ENCODE measurements at places on chromosomes 7 and 10.

DNA sequence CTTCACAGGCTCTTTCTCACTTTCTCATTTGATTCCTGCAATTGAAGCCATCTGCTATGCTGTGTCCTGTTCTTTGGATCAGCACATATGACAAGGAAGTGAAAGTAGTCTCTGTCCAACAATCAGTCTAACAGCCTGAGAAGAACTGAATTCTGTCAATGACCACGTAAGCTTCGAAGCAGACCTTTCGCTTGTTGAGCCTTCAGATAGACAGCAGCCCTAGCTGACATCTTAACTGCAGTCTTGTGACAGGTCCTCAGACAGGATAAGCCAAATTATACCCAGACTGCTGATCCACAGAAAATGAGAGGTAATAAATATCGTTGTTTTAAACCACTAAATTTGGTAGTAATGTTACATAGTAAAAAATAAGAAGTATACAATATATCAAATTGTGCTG, 691.0 kb upstream of the LRRTM3 start:
- no peak for DNase-seq

GRCh38 chr7:136677471-136678365, 190.7 kb upstream of the CHRM2 start:
- DNase-seq: peak; percentile 26

GRCh38 chr7:117777335-117778142, 95.7 kb downstream of the CTTNBP2 start:
- no peak for DNase-seq

GRCh38 chr7:36613031-36613614, 111.2 kb downstream of the AOAH start:
- no peak for DNase-seq

DNA sequence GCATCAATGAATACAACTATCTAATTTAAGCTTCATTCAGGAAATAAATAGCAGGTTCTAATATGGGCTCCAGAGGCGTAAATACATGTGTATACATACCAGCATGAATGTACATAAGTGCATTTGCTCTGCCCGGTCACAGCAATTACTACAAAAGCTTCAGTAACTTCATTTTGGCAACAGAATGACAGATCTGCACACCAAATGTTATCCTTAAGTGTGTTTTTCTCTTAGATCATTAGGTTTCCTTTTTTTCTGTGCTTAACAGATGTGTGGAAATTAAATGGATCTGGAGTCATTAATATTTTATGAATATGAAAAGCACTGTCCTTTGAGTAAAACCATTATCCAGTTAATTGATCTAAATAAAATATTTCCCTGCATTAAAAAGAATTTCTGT, 159.0 kb upstream of the MEOX2 start:
- no peak for DNase-seq

- DNase-seq: peak; percentile 39
Measured at GRCh38 chr7:35035511-35035961, 1.7 kb downstream of the DPY19L1 start.

DNA sequence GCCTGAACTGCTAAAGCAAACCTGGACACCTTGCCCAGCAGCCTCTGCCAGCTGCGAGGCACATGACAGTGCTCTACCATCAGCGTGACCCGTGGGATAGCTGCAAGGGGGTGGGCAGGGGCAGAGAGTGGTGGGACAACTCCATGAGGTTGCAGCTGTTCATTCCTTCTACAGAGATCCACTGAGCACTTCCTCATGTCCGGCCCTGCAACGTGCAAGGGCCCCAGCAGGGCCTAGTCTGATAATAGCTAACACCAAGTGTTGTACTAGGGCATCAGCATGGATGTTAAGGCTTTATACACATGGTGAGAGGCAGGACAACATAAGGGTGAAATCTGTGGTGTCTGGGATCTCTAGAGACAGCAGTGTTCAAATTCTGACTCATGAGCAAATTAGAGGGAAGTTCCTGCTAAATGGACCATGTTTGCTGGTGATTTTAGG, 14.3 kb downstream of the NOD1 start:
- no peak for DNase-seq

- DNase-seq: no peak
Measured at GRCh38 chr10:4067931-4068561, 283.0 kb upstream of the KLF6 start.

GRCh38 chr7:80082213-80082612, 52.4 kb upstream of the GNAI1 start:
- DNase-seq: no peak

GRCh38 chr10:35191523-35191922, 64.9 kb downstream of the CREM start:
- DNase-seq: no peak

GRCh38 chr7:67518580-67518979, 521.9 kb downstream of the TYW1 start:
- no peak for DNase-seq

GRCh38 chr7:127961786-127962453, 69.3 kb downstream of the LRRC4 start:
- DNase-seq: no peak

DNA sequence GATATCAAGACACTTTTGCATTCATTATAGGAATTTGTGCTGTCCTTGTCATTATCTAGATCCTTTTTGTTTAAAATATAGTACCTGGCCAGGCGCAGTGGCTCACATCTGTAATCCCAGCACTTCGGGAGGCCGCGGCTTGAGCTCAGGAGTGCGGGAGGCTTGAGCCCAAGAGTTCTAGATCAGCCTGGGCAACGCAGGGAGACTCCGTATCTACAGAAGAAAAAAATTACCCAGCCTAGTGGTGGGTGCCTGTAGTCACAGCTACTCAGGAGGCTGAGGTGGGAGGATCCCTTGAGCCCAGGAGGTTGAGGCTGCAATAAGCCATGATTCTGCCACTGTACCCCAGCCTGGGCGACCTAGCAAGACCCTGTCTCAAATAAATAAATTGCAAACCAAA, 621 bp upstream of the MORN4 start:
- no peak for DNase-seq

- DNase-seq: no peak
Measured at GRCh38 chr10:21010615-21011014, 113.5 kb upstream of the NEBL start.

DNA sequence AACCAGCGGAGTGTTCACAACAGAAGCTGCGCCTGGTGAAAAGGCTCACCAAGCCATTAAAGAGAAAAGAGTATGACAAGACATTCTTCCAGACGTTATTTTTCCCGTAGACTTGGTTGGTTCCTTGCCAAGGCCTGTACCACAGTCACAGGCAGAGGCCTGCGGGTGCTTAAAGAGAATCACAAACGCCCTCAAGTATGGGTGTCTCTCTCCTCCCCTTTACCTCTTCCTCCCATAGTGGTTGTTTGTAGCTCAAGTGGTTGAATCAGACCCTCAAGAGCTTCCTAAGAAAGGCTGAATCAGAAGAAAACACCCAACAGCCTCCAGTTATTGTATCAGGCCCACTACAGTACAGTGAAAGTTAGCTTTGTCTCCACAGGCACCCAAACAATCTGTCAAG, 169.0 kb downstream of the CREB5 start:
- no peak for DNase-seq
